RPMI7951 (cell line): ENCODE measurements at places on chromosomes 7 and 10. TPM values are rescaled to one million over a fixed set of nuclear protein-coding genes. Genes with fewer than 3 reads are reported as not detected.

IDE gene
- total RNA-seq, result 11.2 and 13.9 TPM in 2 replicates

CALML3 gene
- total RNA-seq, result not detected in 2 replicates

ADRB1 gene
- not detected in 2 replicates for total RNA-seq

INHBA gene
- 23.0 and 26.4 TPM in 2 replicates for total RNA-seq

PIK3CG gene
- 2.0 and 3.2 TPM in 2 replicates for total RNA-seq

ZFAND4 gene
- 3.8 and 6.4 TPM in 2 replicates for total RNA-seq

ADCY1 gene
- total RNA-seq, result 3.1 and 4.4 TPM in 2 replicates

ACTR3C gene
- total RNA-seq, result 9.7 and 18.1 TPM in 2 replicates

TAC1 gene
- total RNA-seq, result 20.4 and 26.2 TPM in 2 replicates

HHEX gene
- total RNA-seq, result 0.60 and 1.2 TPM in 2 replicates

ANKRD61 gene
- 0.12 and 0.20 TPM in 2 replicates for total RNA-seq

BAMBI gene
- total RNA-seq, result 39.1 and 44.6 TPM in 2 replicates

INMT gene
- total RNA-seq, result 79.9 and 94.1 TPM in 2 replicates

HOXA7 gene
- total RNA-seq, result 16.4 and 19.7 TPM in 2 replicates

TLL2 gene
- total RNA-seq, result under 0.01 TPM in 1 of 2 replicates, not detected in the other

SYT15B gene
- total RNA-seq, result under 0.01 TPM in 1 of 2 replicates, not detected in the other

ARL4A gene
- 37.9 and 39.9 TPM in 2 replicates for total RNA-seq

FKBP6 gene
- not detected in 2 replicates for total RNA-seq

METTL27 gene
- 0.12 and 0.29 TPM in 2 replicates for total RNA-seq

DLX6 gene
- total RNA-seq, result 0.20 and 1.2 TPM in 2 replicates

SLC16A12 gene
- under 0.01 and 0.12 TPM in 2 replicates for total RNA-seq

PTN gene
- 26.4 and 40.4 TPM in 2 replicates for total RNA-seq

SDK1 gene
- 0.68 and 3.1 TPM in 2 replicates for total RNA-seq

PRPS1L1 gene
- total RNA-seq, result not detected in 2 replicates

TCF7L2 gene
- 0.96 and 2.1 TPM in 2 replicates for total RNA-seq

AKR1C4 gene
- total RNA-seq, result not detected in 2 replicates

PILRA gene
- not detected in 2 replicates for total RNA-seq

HOXA11 gene
- 1.4 and 1.9 TPM in 2 replicates for total RNA-seq

ABCB1 gene
- total RNA-seq, result under 0.01 and 0.68 TPM in 2 replicates

PTPN20 gene
- 2.1 and 4.9 TPM in 2 replicates for total RNA-seq

CUBN gene
- total RNA-seq, result 0.98 and 2.9 TPM in 2 replicates

ZNF467 gene
- total RNA-seq, result not detected in 2 replicates

RAMP3 gene
- total RNA-seq, result 0.78 and 0.84 TPM in 2 replicates

PAPSS2 gene
- 119 and 147 TPM in 2 replicates for total RNA-seq

MOGAT3 gene
- total RNA-seq, result not detected in 2 replicates

CHAT gene
- not detected in 2 replicates for total RNA-seq

SKIDA1 gene
- 0.48 and 0.88 TPM in 2 replicates for total RNA-seq

ITIH5 gene
- total RNA-seq, result 7.6 and 7.7 TPM in 2 replicates

LRRTM3 gene
- not detected in 2 replicates for total RNA-seq

DKK1 gene
- 4.7 and 7.3 TPM in 2 replicates for total RNA-seq

ZNF804B gene
- total RNA-seq, result not detected in 2 replicates

COL26A1 gene
- total RNA-seq, result 0.29 and 0.60 TPM in 2 replicates

ENKUR gene
- total RNA-seq, result 0.10 and 0.24 TPM in 2 replicates
